ENCODE measurements at places on chromosomes 4 and X. TPM values are rescaled to one million over a fixed set of nuclear protein-coding genes. Genes with fewer than 3 reads are reported as not detected.

GLRA3 gene
- not detected for polyA plus RNA-seq

AMBN gene
- not detected for polyA plus RNA-seq

SAP30 gene
- 3.7 TPM for polyA plus RNA-seq

TXLNG gene
- polyA plus RNA-seq, result 8.9 TPM

SPATA4 gene
- polyA plus RNA-seq, result 0.07 TPM
